Sigmoid colon (tissue), 7 donors: ENCODE measurements at places on chromosomes 4 and X. TPM values are rescaled to one million over a fixed set of nuclear protein-coding genes. Genes with fewer than 3 reads are reported as not detected.

RASGEF1B gene
- 11.4 TPM for total RNA-seq

KCND1 gene
- 0.95 TPM for total RNA-seq

EDNRA gene
- 9.5 TPM for total RNA-seq

CFAP99 gene
- not detected for total RNA-seq

SRPX gene
- 139 TPM for total RNA-seq

TLR6 gene
- 3.2 TPM for total RNA-seq

PWWP3B gene
- total RNA-seq: 0.33 TPM

STK32B gene
- total RNA-seq: 3.9 TPM

USP17L30 gene
- total RNA-seq: not detected

SSX2B gene
- not detected for total RNA-seq

DNA sequence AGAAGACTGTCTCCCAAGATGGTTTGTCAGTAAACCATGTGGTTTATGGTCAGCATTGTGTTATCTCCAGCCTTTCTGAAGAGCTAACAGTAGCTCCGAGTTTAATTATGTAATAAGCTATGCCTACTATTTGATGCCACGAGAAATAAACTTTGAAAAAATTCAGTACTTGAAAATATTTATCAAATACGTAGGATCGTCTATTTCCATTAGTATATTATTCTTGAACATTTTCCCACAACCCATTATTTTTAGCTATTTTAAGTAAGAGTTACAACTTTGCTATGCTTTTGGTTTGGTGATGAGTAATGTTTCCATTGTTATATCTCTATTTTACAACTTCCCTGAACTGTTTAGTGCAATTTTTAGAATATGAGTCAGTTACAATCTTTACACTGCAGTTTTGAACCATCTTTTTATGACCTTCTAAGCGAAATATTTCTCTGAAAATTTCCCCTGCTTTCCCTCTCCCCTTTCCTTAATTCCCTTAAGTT is 44.5 kb upstream of the TRIM2 start:
- no peak overlapping the region for H3K4me3 ChIP-seq
- H3K4me1 ChIP-seq: no peaks in the 10 kb centered on the region
- no peak overlapping the region for H3K27ac ChIP-seq
- no peaks in the 10 kb centered on the region for H3K27me3 ChIP-seq

- H3K27ac ChIP-seq: no peak overlapping the region
- H3K4me1 ChIP-seq: no peaks in the 10 kb centered on the region
- no peak overlapping the region for H3K4me3 ChIP-seq
- peaks cover 30% of the 10 kb centered on the region for H3K27me3 ChIP-seq
- peak; percentile 26 for DNase-seq
- no peaks in the 10 kb centered on the region for H3K36me3 ChIP-seq
Observed at GRCh38 chr4:6235012-6235411, 34.6 kb upstream of the WFS1 start.

- no peaks in the 10 kb centered on the region for H3K4me1 ChIP-seq
- DNase-seq: no peak
Observed at GRCh38 chrX:6004529-6004928, 224.1 kb downstream of the NLGN4X start.

- H3K27ac ChIP-seq: no peak overlapping the region
- no peak overlapping the region for H3K4me3 ChIP-seq
- no peak for DNase-seq
- H3K36me3 ChIP-seq: no peaks in the 10 kb centered on the region
- no peaks in the 10 kb centered on the region for H3K4me1 ChIP-seq
Observed at GRCh38 chr4:76486588-76487276, 51.7 kb downstream of the SHROOM3 start.

DNA sequence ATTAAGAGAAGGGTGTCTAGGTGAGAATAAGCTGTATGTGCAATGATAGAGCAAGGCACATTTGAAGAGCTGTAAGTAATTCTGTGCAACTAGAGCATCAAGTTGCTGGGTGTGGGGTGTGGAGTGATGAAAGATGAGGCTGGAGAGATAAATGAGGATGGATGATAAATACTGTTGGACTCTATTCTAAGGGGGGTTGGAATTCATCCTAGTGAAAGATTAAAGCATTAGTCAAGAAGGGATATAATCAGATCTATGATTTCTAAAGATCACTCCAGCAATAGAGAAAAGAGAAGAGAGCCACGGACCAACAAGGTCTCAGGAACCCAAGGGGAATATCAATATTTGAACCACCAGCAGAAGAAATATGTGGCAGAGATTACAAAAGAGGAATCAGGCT is 415.0 kb upstream of the RPS6KA3 start:
- no peaks in the 10 kb centered on the region for H3K4me1 ChIP-seq
- H3K4me3 ChIP-seq: no peak overlapping the region
- no peaks in the 10 kb centered on the region for H3K27me3 ChIP-seq

DNA sequence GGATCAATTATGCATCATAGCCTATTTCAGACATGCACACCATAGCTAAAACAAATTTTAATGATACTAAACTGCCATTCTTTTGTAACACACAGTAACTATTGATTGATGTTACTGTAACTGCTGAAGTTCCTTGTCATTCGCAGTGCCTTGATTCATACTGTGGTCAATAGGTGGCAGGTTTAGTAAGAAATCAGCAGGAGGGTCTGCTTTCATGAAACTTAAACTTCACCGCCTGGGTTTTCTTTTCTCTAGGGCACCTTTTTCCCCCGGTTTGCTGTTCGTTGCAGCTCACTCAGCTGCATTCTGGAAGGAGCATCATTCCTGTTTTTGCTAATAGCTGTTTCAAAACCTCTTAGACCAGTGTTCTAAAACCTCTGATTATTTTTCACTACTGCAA is 88.1 kb downstream of the RPA4 start:
- H3K4me1 ChIP-seq: no peaks in the 10 kb centered on the region
- no peaks in the 10 kb centered on the region for H3K36me3 ChIP-seq
- DNase-seq: no peak
- H3K27me3 ChIP-seq: no peaks in the 10 kb centered on the region

GRCh38 chr4:26884486-26884988 is 23.9 kb downstream of the STIM2 start:
- H3K4me1 ChIP-seq: no peaks in the 10 kb centered on the region
- no peaks in the 10 kb centered on the region for H3K27me3 ChIP-seq
- H3K27ac ChIP-seq: no peak overlapping the region
- no peak for DNase-seq
- H3K4me3 ChIP-seq: no peak overlapping the region

- H3K4me3 ChIP-seq: no peak overlapping the region
- no peaks in the 10 kb centered on the region for H3K4me1 ChIP-seq
- no peak overlapping the region for H3K27ac ChIP-seq
- H3K36me3 ChIP-seq: no peaks in the 10 kb centered on the region
- no peaks in the 10 kb centered on the region for H3K27me3 ChIP-seq
Observed at GRCh38 chrX:38697461-38697860, 103.8 kb upstream of the MID1IP1 start.

DNA sequence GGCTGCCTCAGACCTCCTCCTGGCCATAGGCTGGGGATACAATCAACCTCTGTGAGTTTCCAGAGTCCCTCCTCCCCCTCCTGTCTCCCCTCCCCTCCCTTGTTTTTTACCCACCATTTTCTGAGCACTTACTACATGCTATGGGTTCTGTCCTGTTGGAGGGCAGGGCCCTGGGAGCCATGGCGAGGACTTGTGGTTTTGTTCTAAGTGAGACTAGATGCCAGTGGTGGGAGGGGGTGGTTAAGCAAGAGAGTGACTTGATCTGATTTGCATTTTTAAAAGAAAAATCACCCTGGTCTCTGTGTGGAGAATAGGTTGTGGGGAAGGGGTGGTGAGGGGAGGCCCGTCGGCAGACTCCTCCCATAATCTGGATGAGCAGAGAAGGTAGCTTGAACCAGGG is 39.5 kb downstream of the EFNB1 start:
- no peak overlapping the region for H3K4me3 ChIP-seq
- H3K4me1 ChIP-seq: no peaks in the 10 kb centered on the region
- no peaks in the 10 kb centered on the region for H3K36me3 ChIP-seq
- DNase-seq: no peak

DNA sequence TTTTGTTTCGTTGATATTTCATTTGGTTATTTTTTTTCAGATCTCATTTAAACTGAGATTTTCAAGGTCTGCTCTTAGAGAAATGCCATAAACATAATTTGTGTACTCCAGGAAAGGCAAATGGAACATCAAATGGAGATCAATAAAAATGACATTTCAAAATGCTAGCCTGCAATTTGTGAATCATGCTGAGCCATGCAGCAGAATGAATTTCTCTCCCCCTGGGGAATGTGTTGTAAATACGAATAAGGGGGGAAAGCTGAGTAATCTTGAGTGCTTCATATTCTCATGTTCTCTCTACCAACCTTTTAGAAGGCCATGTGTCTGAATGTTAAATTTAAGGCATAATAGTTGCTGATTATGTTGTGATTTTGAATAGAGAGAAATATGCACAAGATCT is 7.8 kb downstream of the ZCCHC4 start:
- no peaks in the 10 kb centered on the region for H3K4me1 ChIP-seq
- H3K27me3 ChIP-seq: no peaks in the 10 kb centered on the region
- H3K27ac ChIP-seq: no peak overlapping the region

GRCh38 chr4:14711259-14711658 is 291.0 kb upstream of the CPEB2 start:
- DNase-seq: no peak
- H3K4me3 ChIP-seq: no peak overlapping the region
- H3K4me1 ChIP-seq: peaks cover under 1% of the 10 kb centered on the region
- no peaks in the 10 kb centered on the region for H3K27me3 ChIP-seq
- no peak overlapping the region for H3K27ac ChIP-seq
- H3K36me3 ChIP-seq: no peaks in the 10 kb centered on the region

GRCh38 chrX:153611298-153612095 is 12.6 kb upstream of the CCNQ start:
- no peak for DNase-seq
- H3K27me3 ChIP-seq: peaks cover 3% of the 10 kb centered on the region
- H3K27ac ChIP-seq: no peak overlapping the region
- H3K4me3 ChIP-seq: no peak overlapping the region

DNA sequence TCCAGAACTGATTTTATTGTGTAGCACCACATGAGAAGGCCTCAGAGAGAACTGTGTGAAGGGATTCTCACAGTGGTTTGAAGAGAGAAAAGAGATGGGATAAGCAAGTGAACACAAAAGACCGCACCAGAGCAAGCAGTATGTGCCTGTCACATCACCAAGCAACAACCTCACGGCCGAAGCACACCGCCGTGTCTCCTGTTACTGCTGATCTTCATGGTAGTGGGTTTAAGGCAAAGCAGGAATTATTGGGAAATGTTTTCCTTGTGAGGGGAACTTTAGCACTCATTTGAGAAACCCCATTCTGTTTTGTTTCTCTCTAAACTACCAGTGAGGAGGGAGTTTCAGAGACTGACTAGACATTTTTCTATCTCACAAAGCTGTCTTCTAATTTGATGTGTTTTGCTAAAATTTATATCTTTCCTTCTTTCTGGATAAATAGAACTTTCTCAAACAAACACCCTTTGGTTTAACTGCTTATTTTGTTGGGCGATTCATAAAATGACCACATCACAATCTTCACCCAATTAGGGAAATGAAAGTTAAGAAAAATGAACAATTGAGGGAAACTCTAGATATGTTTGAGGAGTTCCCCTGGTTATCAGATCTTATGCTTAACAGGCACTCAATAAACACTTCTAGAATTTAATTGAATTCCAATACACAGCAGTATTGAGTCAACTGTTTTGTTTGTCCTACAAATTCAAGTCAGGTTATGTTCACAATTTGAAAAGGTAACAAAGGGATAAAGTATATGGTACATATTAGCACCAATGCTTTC is 16.5 kb downstream of the SH3KBP1 start:
- no peaks in the 10 kb centered on the region for H3K27me3 ChIP-seq
- no peak for DNase-seq
- H3K27ac ChIP-seq: no peak overlapping the region
- H3K36me3 ChIP-seq: no peaks in the 10 kb centered on the region

- no peaks in the 10 kb centered on the region for H3K27me3 ChIP-seq
- no peaks in the 10 kb centered on the region for H3K4me1 ChIP-seq
- no peak overlapping the region for H3K4me3 ChIP-seq
- DNase-seq: no peak
Observed at GRCh38 chr4:129908117-129908516, 812.2 kb downstream of the C4orf33 start.

- no peaks in the 10 kb centered on the region for H3K4me1 ChIP-seq
- H3K4me3 ChIP-seq: no peak overlapping the region
- DNase-seq: no peak
- no peaks in the 10 kb centered on the region for H3K36me3 ChIP-seq
- H3K27me3 ChIP-seq: no peaks in the 10 kb centered on the region
Observed at GRCh38 chr4:91989914-91990313, 313.9 kb upstream of the GRID2 start.

DNA sequence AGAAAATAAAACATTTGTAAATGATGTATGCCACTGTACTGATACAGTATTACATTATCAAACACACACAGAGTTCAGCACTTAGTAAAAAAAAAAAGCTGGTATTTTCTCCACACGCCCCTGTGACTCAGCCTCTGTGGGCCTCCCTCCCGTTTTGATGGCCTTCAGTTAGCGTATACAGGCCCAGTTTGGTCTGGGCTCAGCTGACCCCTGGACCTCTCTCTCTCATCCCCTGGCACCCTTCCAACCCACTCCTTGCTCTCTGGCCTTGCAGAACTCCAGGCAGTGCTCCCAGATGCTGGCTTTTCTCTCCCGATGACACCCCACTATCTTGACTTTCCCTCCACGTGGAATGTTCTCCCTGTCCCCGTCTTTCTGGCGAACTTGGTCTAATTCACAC is 89.0 kb upstream of the LIMCH1 start:
- no peak overlapping the region for H3K27ac ChIP-seq
- H3K36me3 ChIP-seq: no peaks in the 10 kb centered on the region
- no peaks in the 10 kb centered on the region for H3K4me1 ChIP-seq
- H3K4me3 ChIP-seq: no peak overlapping the region
- no peaks in the 10 kb centered on the region for H3K27me3 ChIP-seq
- DNase-seq: peak; percentile 72

DNA sequence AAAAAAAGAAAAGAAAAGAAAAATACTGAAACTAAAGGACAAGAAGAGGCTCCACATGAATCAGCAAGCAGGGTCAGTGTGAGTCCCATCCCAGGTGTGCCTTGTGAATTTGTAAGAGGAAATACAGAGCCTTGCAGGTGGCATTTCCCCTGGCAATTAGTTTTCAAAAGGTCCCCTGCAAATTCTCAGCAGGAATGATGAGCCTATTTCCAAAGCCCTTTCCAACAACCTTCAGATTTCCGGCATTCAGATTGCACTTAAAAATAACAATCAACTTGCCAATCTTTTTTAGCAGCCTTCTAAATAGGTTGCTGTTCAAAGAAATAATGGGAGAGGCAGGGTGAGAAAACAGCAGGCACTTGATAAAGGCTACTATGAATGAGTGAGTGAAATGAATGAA is 66.4 kb upstream of the OR13H1 start:
- no peak for DNase-seq
- no peaks in the 10 kb centered on the region for H3K27me3 ChIP-seq
- no peaks in the 10 kb centered on the region for H3K4me1 ChIP-seq
- no peak overlapping the region for H3K4me3 ChIP-seq
- no peaks in the 10 kb centered on the region for H3K36me3 ChIP-seq

- no peaks in the 10 kb centered on the region for H3K36me3 ChIP-seq
- H3K4me3 ChIP-seq: no peak overlapping the region
- no peaks in the 10 kb centered on the region for H3K4me1 ChIP-seq
Observed at GRCh38 chr4:67723949-67724348, 23.0 kb upstream of the UBA6 start.

GRCh38 chr4:119087121-119087520 is 48.5 kb upstream of the MYOZ2 start:
- DNase-seq: no peak
- no peaks in the 10 kb centered on the region for H3K36me3 ChIP-seq
